ENCODE measurements at places on chromosomes 11 and 22. TPM values are rescaled to one million over a fixed set of nuclear protein-coding genes. Genes with fewer than 3 reads are reported as not detected.
A peak's percentile ranks its signal among the peaks of the same experiment; 100 is the strongest.

DNA sequence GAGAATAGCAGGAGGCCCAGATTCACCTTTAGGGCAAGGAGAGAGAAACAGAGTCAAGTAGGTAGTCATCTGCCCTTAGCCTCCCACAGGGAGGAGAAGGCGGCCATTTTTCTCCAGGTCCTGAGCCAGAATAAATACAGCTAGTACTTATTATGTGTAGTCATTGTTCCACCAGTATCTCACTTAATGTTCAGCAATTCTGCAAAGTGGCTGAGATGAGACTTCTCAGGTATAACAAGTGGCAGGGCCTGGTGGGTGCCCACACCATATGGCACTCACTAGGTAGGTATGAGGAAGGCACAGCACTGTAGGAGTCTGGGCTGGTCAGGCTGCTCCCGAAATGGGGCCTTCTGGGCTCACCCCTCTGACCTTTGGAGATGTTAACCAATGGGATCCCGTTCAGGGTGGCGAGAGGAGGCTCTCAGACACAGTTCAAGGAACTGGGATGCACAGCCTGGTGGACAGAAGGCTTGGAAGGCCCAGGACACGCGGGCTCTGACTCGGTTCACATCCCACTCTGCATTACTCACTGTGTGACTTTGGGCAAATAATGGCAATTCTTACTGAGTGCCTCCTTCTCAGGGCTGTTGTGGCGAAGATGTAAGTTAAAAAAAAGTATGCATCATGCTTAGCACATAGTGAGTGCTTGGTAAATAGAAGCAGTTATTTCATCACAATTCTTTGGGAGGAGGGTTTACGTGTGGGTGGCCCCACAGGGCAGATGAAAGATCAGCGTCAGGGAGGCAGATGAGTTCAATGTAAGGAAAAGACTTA, 25.1 kb downstream of the RTN4RL2 start:
- peaks cover 2% of the 10 kb centered on the region for H3K4me1 ChIP-seq
- no peak overlapping the region for H3K27ac ChIP-seq
- H3K36me3 ChIP-seq, result peaks cover 8% of the 10 kb centered on the region
- H3K4me3 ChIP-seq, result no peak overlapping the region

Gene KIF18A
- total RNA-seq, result 21.6 TPM

Gene PSMC3
- total RNA-seq, result 113 TPM

GRCh38 chr11:46071091-46071490, 50.2 kb downstream of the PHF21A start:
- H3K27me3 ChIP-seq, result no peaks in the 10 kb centered on the region
- DNase-seq, result no peak
- no peak overlapping the region for H3K27ac ChIP-seq
- H3K4me3 ChIP-seq, result no peak overlapping the region

DNA sequence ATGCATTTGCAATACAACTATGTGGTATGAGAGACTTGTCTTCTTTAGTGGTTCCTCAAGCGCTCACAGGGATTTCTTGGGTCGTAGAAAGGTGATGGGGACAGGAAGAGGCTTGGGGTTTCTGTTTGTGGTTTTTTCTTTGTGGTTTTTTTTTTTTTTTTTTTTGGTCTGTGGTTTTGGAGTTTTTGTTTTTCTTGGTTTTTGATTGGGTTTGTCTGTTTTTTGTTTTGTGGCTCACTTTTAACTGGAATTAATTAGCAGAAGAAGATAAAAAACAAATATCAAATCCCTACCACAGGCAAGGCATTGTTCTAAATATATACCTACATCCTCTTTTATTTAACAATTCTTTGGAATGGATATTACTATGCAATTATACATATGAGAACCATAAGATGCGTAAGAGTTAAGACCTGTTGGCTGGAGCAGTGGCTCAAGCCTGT, 5.5 kb downstream of the TTC28 start:
- DNase-seq, result no peak
- peaks cover 3% of the 10 kb centered on the region for H3K36me3 ChIP-seq
- H3K4me3 ChIP-seq, result peak overlapping the region; percentile 81
- H3K27me3 ChIP-seq, result peaks cover 84% of the 10 kb centered on the region
- peak overlapping the region; percentile 96 for H3K27ac ChIP-seq

Measured in activated naive CD8-positive, alpha-beta T cell treated with anti-CD3 and anti-CD28 coated beads, Interleukin-2, amount 10 ng/mL, durations not matched to agents 7 days and 5 days (primary cell).